Germinal center (tissue), 1 donor: ENCODE measurements at places on chromosomes 5 and 9.

GRCh38 chr5:147986134-147986757 is 77.5 kb upstream of the SPINK5 start:
- DNase-seq: no peak

- no peak for DNase-seq
These were observed 20.8 kb upstream of the CTNNAL1 start for GRCh38 chr9:109033941-109034700.

DNA sequence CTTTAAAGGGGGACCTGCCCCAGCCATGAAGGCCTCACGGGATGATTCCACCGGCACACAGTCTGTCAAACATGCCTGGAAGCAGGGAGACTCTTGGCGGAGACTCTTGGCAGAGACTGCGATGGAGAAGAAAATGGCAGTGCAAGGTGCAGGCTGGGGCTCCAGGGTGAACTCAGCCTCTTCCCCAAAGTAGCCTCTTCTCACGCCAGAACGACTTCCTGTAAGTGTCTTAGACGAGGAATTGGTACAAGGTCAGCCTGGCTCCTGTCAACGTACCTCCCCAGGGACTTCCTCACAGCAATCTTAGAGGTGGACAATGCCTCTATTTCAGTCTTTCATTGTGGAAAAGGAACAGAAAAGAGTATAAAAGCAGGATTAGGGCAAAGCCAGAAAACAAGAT is 109.3 kb downstream of the UGCG start:
- no peak for DNase-seq

GRCh38 chr5:69212022-69212421 is 22.6 kb downstream of the CENPH start:
- DNase-seq: no peak

DNA sequence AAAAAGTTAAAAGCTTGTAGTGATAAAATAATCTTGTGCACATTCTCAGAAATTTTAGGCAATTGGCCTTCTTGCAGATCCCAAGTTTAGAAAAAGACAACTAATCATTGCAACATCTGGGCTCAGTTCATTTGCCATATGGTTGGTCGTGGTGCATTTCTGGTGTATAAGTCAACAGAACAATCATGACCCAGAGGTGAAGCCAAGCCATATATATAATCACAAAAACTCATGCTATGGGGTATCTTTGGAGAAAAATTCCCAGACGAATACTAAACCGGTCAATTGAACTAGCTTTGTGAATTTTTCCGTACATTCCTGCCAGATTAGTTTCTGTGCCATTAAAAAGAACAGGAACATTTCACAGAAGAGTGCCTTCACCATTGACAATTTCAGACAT is 50.3 kb downstream of the FYB1 start:
- no peak for DNase-seq

GRCh38 chr9:131762356-131762932 is 22.6 kb upstream of the RAPGEF1 start:
- peak; percentile 87 for DNase-seq

DNA sequence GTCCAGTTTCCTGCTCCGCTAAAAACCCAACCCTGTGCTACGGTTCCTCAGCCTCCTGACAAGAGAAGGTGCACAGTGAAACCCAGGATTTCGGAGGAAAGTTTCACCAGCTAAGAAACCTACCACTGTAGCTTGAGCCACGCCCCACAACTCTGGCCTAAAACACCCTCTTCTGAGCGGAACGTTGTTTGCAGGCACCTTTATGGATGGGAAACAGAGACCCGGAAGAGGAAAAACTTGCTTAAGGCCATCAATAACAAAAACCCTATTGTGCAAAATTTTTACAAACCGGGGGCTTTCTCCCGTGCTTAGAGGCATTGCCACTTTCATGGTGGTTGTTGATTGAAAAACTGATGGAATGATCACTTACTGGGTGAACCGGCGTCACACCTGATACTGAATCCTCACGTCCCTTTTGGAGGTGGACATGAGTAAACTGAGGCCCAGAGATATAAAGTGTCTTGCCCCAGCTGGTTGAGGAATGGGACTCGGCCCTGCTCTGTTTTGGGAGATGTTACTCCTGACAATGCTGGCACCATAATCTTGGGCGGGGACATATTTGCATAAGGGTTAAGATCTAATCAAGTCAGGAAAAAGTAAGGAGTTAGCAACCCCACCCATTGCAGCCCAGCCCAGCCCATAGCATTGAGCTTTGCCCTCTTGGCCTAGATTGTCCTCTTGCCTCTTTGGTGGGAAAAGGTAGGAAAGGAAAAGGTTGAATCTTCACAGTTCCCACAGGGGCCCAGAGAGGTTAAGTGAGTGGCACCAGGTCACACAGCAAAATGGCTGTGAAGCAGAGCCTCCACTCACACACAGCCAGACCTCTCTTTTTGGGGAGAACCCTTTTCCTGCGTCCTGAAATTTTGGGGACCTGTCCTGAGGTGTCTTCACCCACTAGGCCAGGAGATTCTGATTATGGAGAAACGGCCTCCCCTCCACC is 23.2 kb upstream of the PTGS1 start:
- peak; percentile 35 for DNase-seq

GRCh38 chr9:135947582-135947981 is 13.6 kb downstream of the UBAC1 start:
- DNase-seq: no peak

DNA sequence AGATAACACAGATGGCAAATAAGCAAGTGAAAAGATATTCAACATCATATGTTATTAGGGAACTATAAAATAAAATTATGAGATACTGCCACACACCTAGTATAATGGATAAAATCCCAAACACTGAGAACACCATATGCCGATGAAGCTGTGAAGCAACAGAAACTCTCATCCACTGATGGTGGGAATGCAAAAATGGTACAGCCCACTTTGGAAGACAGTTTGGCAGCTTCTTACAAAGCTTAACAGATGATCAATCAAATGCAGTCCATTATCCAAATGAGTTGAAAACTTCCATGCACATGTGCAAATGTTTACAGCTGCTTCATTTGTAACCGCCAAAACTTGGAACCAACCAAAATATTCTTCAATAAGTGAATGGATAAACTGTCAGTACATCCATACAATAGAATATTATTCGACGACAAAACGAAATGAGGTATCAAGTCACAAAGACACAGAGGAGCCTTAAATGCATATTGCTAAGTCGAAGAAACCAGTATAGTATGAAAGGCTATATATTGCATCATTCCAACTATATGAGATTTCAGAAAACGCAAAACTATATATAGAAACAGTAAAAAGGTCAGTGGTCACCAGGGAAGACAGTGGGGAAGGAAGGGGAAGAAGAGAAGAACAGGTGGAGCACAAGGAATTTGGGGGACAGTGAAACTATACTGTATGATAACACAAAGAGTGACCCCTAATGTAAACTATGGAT is 14.9 kb downstream of the PFDN1 start:
- DNase-seq: no peak

DNA sequence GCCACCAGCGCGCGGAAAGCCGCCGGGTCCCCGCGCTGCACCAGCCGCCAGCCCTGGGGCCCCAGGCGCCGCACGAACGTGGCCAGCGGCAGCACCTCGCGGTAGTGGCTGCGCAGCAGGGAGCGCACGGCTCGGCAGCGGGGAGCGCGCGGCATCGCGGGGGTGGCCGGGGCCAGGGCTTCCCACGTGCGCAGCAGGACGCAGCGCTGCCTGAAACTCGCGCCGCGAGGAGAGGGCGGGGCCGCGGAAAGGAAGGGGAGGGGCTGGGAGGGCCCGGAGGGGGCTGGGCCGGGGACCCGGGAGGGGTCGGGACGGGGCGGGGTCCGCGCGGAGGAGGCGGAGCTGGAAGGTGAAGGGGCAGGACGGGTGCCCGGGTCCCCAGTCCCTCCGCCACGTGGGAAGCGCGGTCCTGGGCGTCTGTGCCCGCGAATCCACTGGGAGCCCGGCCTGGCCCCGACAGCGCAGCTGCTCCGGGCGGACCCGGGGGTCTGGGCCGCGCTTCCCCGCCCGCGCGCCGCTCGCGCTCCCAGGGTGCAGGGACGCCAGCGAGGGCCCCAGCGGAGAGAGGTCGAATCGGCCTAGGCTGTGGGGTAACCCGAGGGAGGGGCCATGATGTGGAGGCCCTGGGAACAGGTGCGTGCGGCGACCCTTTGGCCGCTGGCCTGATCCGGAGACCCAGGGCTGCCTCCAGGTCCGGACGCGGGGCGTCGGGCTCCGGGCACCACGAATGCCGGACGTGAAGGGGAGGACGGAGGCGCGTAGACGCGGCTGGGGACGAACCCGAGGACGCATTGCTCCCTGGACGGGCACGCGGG is at the start of gene TERT:
Gene TERT, minus strand, starts transcription at position 234 of the 815 bp plus-strand sequence. Its CDS starts 79 bp downstream, at position 155.
- DNase-seq: peak; percentile 86

GRCh38 chr5:9686216-9686615 is 56.1 kb upstream of the TAS2R1 start:
- DNase-seq: no peak

- DNase-seq: no peak
These were observed 1.3 kb downstream of the SLC2A8 start for GRCh38 chr9:127398275-127398647.

DNA sequence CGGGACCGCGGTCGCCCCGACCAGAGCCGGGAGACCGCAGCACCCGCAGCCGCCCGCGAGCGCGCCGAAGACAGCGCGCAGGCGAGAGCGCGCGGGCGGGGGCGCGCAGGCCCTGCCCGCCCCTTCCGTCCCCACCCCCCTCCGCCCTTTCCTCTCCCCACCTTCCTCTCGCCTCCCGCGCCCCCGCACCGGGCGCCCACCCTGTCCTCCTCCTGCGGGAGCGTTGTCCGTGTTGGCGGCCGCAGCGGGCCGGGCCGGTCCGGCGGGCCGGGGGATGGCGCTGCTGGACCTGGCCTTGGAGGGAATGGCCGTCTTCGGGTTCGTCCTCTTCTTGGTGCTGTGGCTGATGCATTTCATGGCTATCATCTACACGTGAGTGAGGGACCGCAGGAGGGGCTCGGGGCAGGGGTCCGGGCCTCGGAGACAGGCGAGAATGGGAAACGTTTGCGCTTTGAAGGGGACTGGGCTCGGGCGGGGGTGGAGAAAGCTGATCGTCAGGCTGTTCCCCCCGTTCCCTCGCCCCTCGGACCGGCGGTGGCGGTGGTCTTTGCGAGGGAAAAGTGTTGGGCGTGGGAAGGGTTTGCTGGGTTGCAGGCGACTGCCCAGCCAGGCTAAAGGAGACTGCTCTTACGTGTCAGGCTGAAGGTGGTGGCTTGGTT is 457 bp downstream of the UGCG start:
- DNase-seq: peak; percentile 82

DNA sequence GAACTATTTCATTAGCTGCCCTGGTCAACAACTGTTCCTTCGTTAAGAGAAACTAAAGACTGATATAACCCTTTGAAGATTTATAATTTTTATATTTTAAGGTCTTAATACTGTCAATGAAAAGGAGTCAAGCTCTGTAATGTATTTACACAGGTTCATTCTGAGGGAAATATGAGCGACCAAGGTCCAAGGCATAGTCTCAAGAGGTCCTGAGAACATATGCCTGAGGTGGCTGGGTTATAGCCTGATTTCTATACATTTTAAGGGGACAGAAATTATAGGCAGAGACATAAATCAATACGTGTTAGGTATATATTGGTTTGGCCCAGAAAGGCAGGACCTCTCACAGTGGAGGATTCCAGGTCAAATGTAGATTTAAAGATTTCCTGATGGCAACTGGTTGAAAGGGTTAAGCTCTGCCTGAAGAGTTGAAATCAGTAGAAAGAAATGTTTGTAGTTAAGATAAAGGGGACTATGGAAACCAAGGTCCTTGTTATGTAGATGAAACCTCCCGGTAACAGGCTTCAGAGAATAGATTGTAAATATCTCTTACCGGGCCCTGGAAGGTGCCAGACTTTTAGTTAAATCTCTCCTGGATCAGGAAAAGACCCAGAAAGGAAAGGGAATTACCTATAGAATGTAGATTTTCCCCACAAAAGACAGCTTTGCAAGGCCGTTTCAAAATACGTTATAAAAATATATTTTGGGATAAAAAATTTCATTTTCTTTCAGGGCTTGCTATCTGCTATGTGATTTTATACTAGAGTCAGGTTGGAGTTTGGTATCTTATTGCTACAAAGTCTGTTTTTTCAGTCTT is 107.3 kb upstream of the PRLR start:
- DNase-seq: no peak

- no peak for DNase-seq
These were observed 104.6 kb downstream of the CACNA1B start for GRCh38 chr9:137982200-137982599.

- no peak for DNase-seq
These were observed 275.8 kb upstream of the RIOK2 start for GRCh38 chr5:97458851-97459250.
